H9 (cell line): ENCODE measurements at places on chromosomes 5 and 9. TPM values are rescaled to one million over a fixed set of nuclear protein-coding genes. Genes with fewer than 3 reads are reported as not detected.

DNA sequence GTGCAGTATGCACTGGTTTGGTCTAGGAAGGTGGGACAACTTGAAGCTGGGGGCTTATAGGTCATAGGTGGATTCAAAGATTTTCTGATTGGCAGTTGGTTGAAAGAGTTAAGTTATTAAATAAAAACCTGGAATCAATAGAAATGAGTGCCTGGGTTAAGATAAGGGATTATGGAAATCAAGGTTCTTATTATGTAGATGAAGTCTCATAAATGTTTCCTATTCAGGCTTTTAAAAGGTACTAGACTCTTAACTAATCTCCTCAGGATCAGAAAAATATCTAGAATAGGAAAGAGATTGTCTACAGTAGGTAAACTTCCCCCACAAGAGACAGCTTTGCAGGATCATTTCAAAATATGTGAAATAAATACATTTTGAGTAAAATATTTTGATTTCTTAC, 163.3 kb upstream of the FBN2 start:
- no peak overlapping the region for H3K4me3 ChIP-seq
- no peaks in the 10 kb centered on the region for H3K27me3 ChIP-seq
- H3K27ac ChIP-seq: no peak overlapping the region
- DNase-seq: no peak

DNA sequence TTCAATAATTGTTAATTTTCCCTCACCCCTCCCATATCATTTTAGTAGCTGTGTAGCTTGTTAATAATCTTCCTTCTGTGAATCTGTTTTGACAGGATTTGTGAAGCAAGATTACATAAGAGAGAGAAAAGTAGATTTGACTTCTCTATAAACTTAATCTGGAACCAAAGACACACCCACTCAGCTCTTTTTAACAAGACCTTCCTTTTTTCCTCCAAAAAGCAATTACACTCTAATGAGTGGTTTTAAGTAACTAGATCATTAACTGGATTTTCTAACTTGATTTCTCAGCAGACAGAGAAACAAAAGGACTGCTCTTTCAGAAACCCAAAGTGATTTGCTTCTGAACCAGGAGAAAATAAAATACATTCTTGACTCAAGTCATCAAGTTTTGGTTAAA, 21.9 kb downstream of the RFK start:
- no peaks in the 10 kb centered on the region for H3K27me3 ChIP-seq
- H3K27ac ChIP-seq: no peak overlapping the region
- H3K4me3 ChIP-seq: no peak overlapping the region
- H3K36me3 ChIP-seq: no peaks in the 10 kb centered on the region
- no peaks in the 10 kb centered on the region for H3K4me1 ChIP-seq

The IFNA21 gene
- not detected in 2 replicates for total RNA-seq

The NXNL2 gene
- 0.33 and 0.57 TPM in 2 replicates for total RNA-seq

- no peak overlapping the region for H3K27ac ChIP-seq
- no peaks in the 10 kb centered on the region for H3K4me1 ChIP-seq
- H3K27me3 ChIP-seq: no peaks in the 10 kb centered on the region
- no peaks in the 10 kb centered on the region for H3K36me3 ChIP-seq
These were observed 99.4 kb downstream of the C5orf15 start for GRCh38 chr5:133868946-133869518.

GRCh38 chr5:56825222-56825824, 10.0 kb downstream of the MAP3K1 start:
- no peaks in the 10 kb centered on the region for H3K36me3 ChIP-seq
- DNase-seq: no peak

- H3K27me3 ChIP-seq: no peaks in the 10 kb centered on the region
- DNase-seq: no peak
- H3K4me1 ChIP-seq: no peaks in the 10 kb centered on the region
- peaks cover 15% of the 10 kb centered on the region for H3K36me3 ChIP-seq
- H3K27ac ChIP-seq: no peak overlapping the region
- no peak overlapping the region for H3K4me3 ChIP-seq
These were observed 201.9 kb downstream of the NR3C1 start for GRCh38 chr5:143201589-143201988.

- H3K36me3 ChIP-seq: no peaks in the 10 kb centered on the region
- DNase-seq: peak; percentile 92
- H3K27me3 ChIP-seq: no peaks in the 10 kb centered on the region
- no peak overlapping the region for H3K4me3 ChIP-seq
- H3K4me1 ChIP-seq: no peaks in the 10 kb centered on the region
These were observed 69.3 kb downstream of the OLFM1 start for GRCh38 chr9:135156525-135157510.

The ACTBL2 gene
- total RNA-seq: not detected in 2 replicates

DNA sequence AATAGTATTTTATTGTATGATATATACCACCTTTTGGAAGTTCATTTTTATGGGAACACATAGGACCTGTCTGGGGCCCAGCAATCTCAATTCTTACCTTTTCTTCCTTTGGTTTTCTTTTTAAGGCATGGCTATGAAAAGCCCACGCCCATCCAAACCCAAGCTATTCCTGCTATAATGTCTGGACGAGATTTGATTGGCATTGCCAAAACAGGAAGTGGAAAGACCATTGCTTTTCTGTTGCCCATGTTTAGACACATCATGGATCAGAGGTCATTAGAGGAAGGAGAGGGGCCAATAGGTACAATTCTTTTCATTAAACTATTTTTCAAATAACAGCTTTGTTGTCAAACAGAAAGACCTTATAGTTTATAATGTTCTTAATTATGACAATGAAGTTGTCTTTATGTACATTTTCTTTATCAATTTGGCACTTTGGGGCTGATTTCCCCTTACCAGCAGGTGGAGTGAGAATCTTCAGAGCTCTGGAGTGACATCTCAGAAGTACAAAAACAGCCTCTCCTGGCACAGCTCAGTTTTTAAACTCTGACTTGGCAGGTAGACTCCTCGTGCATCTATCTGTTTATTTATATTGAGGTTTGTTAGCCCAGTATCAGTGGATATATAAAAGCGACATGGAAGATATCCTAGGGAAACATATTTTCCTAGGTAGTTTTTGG, 25.8 kb downstream of the DDX46 start:
- H3K27ac ChIP-seq: no peak overlapping the region
- H3K36me3 ChIP-seq: peaks cover 85% of the 10 kb centered on the region
- H3K27me3 ChIP-seq: no peaks in the 10 kb centered on the region
- H3K4me3 ChIP-seq: no peak overlapping the region

GRCh38 chr9:69923972-69924371, 103.4 kb downstream of the CFAP95 start:
- H3K27ac ChIP-seq: no peak overlapping the region
- no peak for DNase-seq
- no peaks in the 10 kb centered on the region for H3K36me3 ChIP-seq
- H3K27me3 ChIP-seq: no peaks in the 10 kb centered on the region
- no peak overlapping the region for H3K4me3 ChIP-seq

DNA sequence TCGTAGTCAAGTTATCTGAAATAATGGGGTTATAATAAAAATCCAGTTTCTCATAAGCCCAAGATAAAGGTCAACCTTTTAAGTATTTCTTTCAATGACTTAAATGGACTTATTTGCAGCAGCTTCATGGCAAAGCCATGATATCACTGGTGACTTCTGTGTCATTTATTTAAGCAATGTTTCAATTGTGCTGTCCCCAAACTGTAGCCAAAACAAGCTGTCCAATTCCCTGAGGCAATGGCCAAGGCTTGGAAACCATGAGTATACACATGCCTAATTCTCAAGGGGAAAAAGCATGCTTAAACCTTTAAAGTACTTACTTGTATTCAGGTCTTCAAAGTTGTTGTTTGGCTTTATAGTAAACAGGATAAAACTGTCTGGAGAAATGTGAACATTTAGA, 376.4 kb upstream of the TNC start:
- H3K4me1 ChIP-seq: no peaks in the 10 kb centered on the region; the same call in 1 of the 2 replicates
- H3K27me3 ChIP-seq: no peaks in the 10 kb centered on the region
- no peak overlapping the region for H3K27ac ChIP-seq
- DNase-seq: no peak

The STC2 gene
- 73.5 and 77.7 TPM in 2 replicates for total RNA-seq
